ENCODE measurements at places on chromosomes 1 and 21.

GRCh38 chr1:37888022-37888700, 28.8 kb upstream of the MTF1 start:
- no peak for DNase-seq

DNA sequence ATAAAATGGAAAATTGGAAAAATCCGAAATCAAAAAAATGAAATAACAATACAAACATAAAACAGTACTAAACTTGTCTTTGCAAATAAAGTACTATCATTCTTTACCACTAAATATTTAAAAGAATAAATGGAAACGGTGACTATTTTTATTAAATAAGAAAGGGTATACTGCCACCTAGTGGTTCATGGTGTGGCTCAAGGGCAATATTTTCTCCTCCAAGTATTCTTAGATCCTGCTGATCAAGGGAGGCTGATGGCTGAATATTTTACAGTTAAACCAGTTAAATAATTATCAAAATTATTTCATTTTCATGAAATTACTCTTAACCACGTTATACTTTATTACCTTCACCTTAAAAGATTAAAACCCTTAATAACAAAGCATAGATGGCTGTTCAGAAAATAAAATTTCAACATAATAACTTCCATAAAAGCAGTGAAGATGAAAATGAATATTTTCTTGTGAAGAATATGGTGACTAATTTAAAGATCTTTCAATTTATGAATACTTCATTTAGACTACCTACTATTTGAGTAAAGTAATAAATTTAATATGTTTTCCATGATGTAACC, 1793.9 kb downstream of the NCAM2 start:
- DNase-seq, result peak; percentile 22

DNA sequence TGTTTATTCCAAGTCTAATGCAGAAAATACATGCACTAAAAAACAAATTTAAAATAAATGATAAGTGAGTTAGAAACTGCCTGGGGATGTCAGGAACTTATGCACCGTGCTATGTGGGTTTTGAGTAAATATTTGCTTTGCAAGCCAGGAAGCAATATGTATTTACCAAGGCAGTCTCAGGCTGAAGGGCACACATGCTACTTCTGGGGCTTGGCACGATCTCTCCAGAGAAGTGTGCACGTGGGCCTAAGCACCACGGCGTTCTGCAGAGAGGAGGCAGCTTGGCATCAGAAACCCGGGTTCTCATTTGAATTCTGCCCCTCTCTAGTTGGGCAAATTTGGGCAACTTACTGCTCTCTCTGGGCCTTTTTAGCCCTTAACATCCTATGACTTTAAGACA, 72.6 kb upstream of the ROR1 start:
- no peak for DNase-seq

GRCh38 chr1:62439652-62440371, 3.0 kb downstream of the USP1 start:
- no peak for DNase-seq

DNA sequence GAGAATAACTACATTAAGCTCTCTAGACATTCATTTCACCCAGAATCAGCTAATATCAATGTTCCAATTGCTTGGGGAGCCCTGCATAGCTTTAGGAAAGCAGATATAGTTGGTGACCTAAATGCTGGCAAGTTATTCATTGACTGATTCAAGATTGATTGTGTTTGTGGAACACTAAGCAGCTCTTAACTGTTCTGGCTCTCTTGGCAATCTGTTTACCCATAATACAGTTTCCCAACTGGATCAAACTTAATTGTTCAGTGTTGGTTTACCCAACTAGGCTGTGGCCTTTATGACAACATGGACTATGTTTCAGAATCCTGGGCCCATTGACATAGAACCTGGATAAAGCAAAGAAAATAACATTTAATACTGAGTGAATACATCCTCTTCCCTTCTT, 83.7 kb downstream of the NRDC start:
- no peak for DNase-seq

- DNase-seq, result no peak
Observed at GRCh38 chr1:168552961-168553360, 9.2 kb upstream of the XCL2 start.

- DNase-seq, result no peak
Observed at GRCh38 chr1:52601991-52602855, at the start of gene GPX7. GPX7 (plus strand) TSS chr1:52602371; CDS start chr1:52602410, 39 bp downstream.

GRCh38 chr1:198495631-198496030, 44.8 kb downstream of the ATP6V1G3 start:
- DNase-seq, result no peak

DNA sequence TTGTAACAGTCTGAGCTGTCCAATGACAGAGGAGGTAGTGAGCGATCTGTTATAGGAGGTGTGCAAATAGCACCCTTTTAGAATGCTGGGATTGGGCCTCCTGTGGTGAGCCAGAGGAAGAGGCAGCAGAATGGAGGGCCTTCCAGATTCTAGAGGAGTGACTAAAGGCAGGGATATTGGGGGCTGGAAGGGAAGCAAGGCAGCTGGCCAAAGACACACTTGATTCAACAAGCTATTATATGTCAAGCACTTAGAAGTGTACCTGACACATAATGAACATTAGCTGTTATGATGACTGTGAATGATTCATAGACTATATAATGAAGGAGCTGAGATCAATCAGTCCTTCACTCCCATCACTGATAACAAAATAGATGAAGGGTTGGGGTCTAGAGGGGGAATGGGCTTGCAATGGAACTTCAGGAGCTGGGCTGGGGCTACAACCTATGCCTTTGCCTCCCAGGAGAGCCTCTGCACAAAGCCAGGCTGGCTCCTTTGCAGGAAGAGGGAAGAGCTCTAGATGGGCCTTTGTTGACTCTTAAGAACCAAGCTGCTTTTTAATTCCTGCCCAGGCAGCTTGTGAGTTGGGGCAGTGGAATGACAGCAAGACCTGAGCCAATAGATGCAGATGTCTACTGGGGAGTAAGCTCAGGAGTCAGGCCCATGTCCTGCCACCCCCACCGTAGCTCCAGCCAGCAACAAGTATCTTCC, 2.3 kb upstream of the MKNK1 start:
- peak; percentile 35 for DNase-seq

GRCh38 chr1:45971922-45972531, 160.4 kb downstream of the PIK3R3 start:
- no peak for DNase-seq

DNA sequence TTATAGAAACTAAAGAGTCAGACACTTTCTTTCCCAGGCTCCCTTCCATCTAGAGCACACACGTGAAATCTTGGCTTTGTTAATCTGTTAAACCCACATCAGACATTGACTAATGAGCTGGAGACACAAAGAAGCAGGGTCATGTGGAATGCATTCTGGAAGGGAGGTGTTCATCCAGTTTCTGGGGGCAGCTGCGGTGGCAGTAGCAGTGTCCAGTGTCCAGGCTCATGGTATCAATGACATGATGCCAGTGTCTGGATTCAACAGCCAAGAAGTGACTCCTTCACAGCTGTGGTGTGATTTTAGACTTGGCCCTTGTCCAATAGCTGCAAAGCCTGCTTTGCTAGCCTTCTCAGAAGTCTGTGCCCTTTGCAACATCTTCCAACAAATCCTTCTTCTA, 95.2 kb downstream of the NTPCR start:
- DNase-seq, result no peak

DNA sequence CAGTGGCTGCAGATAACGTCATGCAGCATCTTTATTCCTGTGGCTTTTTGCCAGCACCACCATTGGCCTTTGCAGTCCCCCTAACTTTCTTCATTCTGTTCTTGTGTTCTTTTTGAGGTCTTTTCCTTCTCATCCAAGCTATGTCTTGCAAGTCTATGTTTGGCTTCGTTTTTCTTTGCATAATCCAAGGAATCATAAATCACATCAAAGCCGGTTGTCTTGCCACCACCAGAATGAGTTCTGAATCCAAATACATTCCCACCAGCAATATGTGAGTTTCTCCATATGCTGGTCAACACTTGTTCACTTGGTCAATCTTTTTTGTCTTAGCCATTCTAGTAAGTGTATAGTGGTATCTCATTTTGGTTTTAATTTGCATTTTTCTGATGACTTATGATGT, 70.6 kb upstream of the AK4 start:
- DNase-seq, result no peak

GRCh38 chr1:36761113-36761512, 273.2 kb downstream of the GRIK3 start:
- DNase-seq, result no peak

DNA sequence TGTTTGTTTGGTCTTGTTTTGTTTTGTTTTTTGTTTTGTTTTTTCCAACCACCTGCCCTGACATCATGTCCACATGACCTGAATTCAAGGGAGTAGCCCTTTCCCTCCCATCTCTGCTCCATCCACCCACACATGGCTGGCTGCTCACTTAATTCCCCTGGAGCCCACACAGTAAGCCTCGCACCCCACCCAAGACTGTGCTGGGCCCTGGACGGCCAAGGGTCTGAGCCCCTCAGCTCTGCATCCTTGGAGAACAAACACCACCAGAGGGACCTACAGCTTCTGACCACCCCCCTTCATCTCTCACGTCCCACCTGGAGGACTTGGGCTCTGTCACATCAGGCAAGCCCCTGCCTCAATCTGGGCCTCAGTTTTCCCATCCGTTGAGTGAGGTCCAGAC, 39.1 kb downstream of the MATN1 start:
- DNase-seq, result no peak

GRCh38 chr1:229062135-229062534, 208.8 kb upstream of the RAB4A start:
- no peak for DNase-seq

- DNase-seq, result no peak
Observed at GRCh38 chr1:171984262-171984661, 143.0 kb downstream of the DNM3 start.

GRCh38 chr1:42963378-42964043, 4.8 kb upstream of the SLC2A1 start:
- peak; percentile 58 for DNase-seq

GRCh38 chr1:156721535-156721934, 6.7 kb upstream of the METTL25B start:
- DNase-seq, result no peak

GRCh38 chr1:231926340-231926739, 299.8 kb downstream of the DISC1 start:
- no peak for DNase-seq

- no peak for DNase-seq
Observed at GRCh38 chr1:210372931-210373627, 44.4 kb downstream of the HHAT start.

DNA sequence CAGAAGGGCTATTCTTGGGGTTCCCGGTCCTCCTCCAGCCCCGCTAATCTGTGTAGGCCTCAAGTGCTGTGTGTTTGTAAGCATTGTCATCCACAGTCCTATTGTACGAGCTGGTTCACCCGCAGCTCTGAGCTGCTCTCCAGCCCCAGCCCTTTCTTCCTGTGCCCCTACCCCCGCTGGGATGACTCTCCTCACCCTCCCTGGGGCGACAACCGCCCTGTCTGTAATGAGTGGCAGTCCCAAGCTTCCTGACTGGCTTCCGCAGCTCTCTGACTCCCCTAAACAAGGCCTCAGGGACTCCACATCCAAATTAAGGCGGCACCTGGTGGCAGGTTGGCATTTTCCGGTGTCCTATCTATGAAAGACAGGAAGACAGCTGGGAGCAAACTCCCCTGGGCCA, 45.8 kb downstream of the TFF3 start:
- DNase-seq, result no peak

DNA sequence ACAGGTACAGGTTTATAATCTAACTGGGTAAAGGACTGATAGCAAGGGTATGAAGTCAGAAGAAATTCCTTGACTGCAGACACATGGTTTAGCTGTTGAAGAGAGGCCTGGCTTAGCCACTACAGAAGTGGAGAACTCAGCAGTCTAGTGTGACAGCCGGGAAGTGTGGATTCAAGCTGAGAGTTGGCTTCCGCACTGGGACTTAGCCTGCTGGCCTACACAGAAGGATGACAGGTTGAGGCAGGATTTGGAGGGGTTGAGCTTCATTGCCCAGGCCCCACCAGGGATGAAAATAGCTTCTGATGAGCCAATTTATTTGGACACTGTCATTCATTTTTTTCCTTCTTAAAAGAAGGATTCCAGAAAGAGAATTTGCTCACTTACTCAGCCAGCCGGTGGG, 284.4 kb downstream of the PCP4 start:
- no peak for DNase-seq

DNA sequence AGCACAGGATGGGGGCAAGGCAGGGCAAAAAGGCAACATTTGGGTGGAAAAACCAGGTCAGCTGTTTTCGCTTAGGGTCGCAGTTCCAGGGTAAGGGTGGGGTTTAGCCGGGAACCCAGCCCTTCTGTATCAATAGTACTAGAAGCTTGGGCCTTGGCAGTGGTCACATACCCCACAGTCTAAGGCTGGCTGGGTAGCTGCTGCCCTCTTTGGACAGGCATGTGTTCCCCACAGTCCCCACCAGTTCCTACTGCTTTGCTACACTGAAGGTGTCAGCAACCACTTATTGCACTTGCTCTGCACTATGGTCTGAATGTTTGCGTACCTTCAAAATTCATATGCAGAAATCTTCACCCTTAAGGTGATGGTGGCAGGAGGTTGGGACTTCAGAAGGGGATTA, 349.8 kb downstream of the LTN1 start:
- no peak for DNase-seq

DNA sequence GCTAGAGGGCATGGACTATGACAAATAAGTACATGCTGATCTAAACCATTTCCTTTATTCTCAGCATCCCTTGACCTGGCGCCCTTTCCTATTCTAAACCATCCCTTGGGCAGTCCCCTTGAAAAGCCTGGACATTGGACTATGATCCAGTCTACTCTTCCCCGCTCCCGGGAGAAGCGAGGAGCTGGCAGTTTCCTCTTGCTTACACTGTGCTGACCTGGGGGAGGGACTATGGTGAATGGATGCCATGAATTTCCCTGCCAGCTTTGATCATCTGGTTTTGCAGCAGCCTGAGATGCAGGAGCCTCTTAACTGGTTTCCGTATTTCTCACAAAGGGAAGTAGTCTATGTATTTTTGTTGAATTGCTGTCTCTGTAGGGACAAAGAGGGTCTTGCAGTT, 121.7 kb downstream of the KIF26B start:
- DNase-seq, result no peak

DNA sequence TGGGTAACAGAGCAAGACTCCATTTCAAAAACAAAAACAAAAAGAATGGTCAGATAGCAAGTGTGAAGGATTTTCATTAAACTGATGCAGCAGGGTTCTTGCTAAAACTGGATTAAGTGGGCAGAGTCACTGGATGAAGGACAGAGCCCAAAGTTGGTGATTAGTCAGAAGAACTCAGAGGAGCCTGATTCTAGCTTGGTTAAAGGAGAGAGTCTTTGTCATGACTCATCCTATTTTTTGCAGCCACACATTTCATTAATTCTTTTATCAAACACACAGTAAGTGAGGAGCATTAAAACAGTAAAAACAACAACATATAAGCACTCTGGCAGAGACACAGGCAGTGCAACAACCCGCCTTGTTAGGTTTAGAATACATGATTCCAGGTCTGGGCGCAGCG, 56.0 kb upstream of the EDARADD start:
- peak; percentile 13 for DNase-seq

DNA sequence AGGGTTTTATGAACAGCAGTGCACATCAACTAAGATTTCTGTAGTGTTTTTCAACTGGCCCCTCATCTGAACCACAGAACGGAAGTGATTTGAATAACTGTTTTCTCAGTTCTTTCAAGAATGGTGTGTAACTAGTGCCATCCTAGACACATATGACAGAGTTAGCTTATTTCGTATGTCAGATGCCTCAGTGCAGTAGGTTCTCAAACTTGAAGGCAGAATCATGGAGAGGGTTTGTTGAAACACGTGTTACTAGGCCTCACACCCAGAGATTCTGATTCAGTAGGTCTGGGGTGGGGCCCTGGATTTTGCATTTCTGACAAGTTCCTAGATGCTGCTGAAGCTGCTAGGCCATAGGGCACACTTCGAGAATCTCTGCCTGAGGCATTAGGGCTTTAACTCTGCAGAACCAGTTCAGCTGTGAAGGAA, 49.0 kb downstream of the SCCPDH start:
- no peak for DNase-seq

Measured in RWPE1 (cell line).